ENCODE measurements at places on chromosomes 12 and 14. TPM values are rescaled to one million over a fixed set of nuclear protein-coding genes. Genes with fewer than 3 reads are reported as not detected.
A peak's percentile ranks its signal among the peaks of the same experiment; 100 is the strongest.

The PIWIL1 gene
- total RNA-seq: not detected

The CLEC4D gene
- not detected for total RNA-seq

The PZP gene
- 0.62 TPM for total RNA-seq

The MVK gene
- total RNA-seq: 6.2 TPM

The RITA1 gene
- 12.3 TPM for total RNA-seq

The GZMB gene
- total RNA-seq: 2.0 TPM

The SMCO3 gene
- total RNA-seq: 0.57 TPM

The RNF212B gene
- not detected for total RNA-seq

The NID2 gene
- total RNA-seq: 35.0 TPM

The CD69 gene
- total RNA-seq: 0.47 TPM

The KRT78 gene
- 1.4 TPM for total RNA-seq

The PKP2 gene
- 3.3 TPM for total RNA-seq

The WSB2 gene
- total RNA-seq: 85.4 TPM

The FIGNL2 gene
- 0.35 TPM for total RNA-seq

The TMEM229B gene
- 1.5 TPM for total RNA-seq

GRCh38 chr14:52663850-52664249, 31.5 kb downstream of the ERO1A start:
- ATAC-seq: no peak

GRCh38 chr12:83896416-83896815, 1016.2 kb downstream of the SLC6A15 start:
- no peak for ATAC-seq

DNA sequence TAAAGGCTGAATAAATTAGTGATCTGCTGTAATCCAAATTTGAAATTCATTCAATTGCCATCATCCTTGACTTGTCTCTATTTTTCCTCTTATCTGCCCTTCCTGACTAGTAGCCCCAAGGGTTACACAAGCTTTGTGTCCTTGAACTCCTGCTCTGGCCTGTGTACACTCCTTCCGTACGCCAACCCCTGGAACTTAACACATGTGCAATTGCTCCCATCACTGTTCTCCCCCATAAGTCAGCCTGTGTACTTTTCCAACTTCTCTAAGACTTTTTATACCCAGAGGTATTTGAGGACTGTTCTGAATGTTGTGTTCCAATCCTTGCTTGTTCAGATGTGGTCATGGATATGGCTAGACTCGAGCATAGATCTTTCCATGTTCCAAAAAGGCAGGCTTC, 171.1 kb upstream of the G2E3 start:
- no peak for ATAC-seq

- ATAC-seq: no peak
Measured at GRCh38 chr12:14619741-14620501, 52.2 kb upstream of the PLBD1 start.

DNA sequence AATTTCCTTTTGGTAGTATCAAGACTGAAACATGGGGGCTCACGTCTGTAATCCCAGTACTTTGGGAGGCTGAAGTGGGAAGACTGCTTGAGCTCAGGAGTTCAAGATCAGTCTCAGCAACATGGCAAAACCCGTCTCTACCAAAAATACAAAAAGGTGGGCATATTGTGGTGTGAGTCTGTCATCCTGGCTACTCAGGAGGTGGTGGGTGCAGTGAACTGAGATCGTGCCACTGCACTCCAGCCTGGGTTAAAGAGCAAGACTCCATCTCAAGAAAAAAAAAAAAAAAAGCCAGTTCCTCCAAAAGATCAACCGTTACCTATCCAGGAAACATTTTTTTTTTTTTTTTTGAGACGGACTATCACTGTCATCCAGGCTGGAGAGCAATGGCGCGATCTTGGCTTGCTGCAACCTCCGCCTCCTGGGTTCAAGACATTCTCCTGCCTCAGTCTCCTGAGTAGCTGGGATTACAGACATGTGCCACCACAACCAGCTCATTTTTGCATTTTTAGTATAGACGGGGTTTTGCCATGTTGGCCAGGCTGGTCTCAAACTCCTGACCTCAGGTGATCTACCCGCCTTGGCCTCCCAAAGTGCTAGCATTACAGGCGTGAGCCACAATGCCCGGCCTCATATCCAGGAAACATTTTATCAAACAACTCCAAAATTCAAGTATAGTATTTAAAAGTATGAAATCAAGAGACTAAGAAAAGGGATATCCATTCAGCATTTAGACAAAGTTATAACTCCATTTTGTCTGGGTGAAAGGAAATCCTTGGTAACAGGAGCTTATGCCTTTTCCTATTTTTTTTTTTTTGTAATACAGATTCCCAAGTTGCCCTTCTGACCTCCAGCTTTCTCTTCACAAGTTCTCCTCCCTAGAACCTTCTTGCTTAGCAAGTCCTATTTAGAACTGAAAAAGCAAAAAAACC, 3.4 kb downstream of the ACIN1 start:
- no peak for ATAC-seq

- ATAC-seq: no peak
Measured at GRCh38 chr14:96914571-96915128, 117.5 kb downstream of the VRK1 start.

DNA sequence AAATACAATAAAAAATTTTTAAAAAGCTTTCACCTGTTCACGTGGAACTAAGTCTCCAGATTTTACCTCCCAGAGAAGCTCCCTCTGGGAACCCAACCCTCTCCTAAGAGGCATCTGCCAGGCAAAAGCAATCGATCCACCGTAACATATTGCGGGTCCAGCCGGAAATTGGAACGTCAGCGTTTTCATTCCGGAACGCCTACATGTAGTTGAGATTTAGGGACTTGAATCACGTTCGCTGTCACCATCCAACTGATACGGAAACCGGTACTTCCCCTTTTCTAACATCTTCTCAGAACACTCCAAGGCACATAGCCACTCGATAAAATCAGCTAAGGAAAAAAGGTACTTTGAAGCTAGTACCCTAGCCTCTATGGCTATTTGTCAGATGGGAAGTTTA, 70.3 kb downstream of the COX16 start:
- ATAC-seq: no peak

GRCh38 chr12:10278104-10278503, 29.6 kb upstream of the KLRD1 start:
- no peak for ATAC-seq

DNA sequence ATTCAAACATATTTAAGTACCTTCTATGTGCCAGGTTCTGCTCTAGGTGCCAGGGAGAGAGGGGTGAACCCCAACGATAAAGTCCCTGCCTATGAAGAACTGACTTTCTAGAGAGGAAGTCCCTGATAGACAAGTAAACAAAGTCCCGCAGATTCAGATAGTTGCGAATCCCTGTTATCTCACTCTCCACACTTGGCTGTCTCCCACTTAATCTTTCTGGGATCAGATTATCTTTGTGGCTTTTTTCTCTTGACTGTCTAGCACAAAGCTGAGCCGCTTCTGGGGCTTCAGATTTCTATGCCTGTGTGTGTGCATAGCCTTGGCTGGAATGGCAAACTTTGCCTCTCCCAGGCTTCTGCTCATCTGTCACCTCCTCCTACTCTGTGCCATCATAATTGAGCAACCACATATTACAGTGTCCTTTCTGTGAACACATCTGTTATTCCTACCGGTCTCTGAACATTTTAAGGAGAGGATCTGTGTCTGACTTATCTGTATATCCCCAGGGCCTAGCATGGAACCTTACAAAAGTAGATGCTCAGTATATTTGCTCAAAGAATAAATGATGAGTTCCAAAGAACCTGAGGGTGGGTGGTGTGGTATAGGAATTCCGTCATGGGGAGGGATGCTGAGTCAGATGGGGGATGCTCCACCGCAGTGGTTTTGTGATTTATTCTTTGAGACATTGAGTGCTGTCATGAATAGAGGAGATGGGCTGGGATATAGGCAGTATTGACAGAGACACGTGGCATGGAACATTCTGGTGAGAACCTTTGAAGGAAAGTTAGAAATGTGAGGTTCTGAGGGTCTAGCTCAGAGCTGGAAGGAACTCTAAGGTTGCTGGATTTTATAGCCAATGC, 28.5 kb downstream of the RGS6 start:
- ATAC-seq: no peak

- no peak for ATAC-seq
Measured at GRCh38 chr14:24233538-24233866, 773 bp downstream of the GMPR2 start.

DNA sequence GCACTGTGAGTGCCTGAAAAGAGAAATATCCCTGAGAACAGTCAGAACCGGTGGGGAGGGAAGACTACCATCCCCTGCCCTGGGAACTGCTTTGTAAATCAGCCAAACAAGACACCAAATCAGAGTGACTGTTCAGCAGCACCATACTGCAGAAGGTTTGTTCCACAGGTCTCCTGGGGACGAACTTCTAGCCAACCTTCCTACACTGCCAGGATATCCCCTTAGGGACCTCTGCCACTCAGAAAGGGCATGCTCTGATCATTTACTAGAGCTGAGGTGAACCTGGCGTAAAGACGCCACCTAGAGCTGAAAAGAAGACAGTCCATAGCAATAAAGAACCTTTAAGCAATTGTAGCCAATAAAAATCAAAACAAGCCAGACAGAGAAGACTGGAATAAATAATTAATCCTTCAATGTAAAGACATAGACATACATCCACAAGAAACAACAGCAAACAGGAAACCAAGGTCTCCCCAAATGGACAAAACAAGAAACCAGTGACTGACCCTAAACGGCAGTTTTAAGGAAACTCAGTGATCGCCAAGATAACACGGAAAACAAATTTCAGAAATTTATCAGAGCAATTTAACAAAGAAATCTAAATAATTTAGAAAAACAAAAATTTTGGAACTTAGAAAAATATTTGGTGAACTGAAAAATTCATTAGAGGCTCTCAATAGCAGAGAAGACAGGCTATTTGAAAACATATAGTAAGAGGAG, 228.1 kb upstream of the AMIGO2 start:
- no peak for ATAC-seq

GRCh38 chr14:99727096-99727870, 43.2 kb downstream of the CYP46A1 start:
- no peak for ATAC-seq

DNA sequence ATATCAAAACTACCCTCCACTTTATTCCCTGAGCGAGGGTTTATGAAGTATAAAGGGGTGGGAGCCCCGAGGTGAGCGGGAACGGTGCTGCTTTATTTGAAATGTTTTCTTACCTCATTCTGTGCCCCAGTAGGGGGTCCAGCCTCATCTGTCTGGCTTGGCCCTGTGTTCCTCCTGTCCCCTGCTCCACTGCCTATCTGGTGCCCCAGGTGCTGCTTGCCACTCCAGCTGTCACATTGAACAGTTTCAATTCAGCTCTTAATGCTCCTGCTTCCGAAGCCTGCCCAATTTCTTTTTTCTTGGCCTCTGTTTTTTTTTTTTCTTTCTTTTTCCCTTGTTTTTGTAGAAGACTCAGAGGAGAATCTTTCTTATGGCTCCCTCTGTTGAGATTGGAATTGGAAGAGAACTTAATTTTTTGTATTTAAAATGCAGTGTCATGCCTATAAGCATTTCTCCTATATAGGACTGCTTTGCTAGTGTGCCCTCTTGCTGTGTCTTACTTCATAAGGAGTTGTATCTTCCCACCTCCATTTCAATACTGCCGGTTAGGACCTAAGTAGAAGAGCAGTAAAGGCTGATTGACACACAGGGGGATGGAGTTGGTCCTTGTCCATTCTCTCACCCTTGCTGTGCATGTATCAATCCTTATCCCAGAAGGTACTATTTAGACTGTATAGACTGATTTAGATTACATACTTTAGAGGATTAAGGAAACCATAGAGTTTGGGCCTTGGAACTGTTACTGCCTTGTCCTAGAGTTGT, 2.3 kb downstream of the ATXN7L3B start:
- no peak for ATAC-seq

- ATAC-seq: no peak
Measured at GRCh38 chr12:102876883-102877282, 40.2 kb downstream of the PAH start.

DNA sequence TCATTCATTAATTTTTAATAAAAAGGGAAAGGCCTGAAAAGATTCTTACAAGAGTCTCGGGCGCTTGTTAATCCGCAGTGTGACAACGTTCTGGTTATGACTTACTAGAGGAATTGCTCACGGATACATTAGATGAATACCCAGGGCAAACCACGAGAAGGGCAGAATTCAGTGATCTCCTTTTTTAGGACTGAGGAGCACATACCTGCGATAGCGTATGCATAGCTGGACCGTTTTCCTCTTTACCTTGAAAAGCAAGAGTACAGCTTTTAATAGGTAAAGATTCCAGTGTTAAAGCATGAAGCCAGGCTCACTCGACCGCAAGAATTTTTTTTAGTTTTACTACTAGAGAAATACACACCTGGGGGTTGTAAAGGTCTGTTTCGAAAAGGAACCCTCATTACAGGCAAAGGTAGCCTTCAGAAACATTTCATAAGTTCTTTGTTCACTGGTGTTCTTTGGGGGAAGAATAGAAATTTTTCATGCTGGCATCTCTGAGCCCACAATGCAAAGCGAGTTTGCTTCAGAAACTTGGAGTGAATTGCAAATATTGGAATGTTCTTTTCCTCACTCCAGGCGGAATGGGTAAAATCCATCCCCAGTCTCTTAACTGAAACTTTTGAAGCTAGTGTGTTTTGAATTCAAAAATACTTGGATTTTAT, 953 bp downstream of the MAPK1IP1L start:
- no peak for ATAC-seq

DNA sequence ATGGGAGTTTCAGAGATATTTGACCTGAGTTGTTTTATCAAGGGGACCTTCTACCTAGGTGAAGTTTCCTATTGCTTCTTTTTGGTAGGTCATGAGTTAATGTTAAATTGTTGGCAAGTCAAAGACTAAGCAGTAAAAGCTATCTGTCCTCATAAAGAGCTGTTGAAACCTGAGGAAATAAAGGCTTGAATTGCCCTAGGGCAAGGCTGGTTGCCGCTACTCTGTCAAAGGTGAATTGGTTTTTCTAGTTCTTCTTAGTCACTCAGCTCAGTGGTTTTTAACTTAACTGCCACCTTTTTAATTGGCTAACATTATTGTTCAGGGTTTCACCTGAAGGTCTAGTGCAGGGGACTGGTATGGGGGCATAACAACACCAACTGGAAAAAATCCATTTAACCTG, 441.6 kb upstream of the FBXO33 start:
- no peak for ATAC-seq

DNA sequence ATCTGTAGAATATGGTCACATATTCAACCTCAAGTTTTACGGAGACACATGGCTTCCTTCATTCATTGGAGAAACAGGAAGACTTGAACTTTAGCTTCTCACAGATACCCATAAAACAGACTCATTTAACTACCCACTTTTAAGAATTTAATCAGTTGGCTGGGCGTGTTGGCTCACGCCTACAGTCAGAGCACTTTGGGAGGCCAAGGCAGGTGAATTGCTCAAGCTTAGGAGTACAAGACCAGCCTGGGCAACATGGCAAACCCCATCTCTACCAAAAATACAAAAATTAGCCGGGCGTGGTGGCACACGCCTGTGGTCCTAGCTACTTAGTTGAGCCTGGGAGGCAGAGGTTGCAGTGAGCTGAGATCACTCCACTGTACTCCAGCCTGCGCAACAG, 64.7 kb upstream of the STAC3 start:
- ATAC-seq: no peak

GRCh38 chr12:4584281-4584680, 22.3 kb downstream of the DYRK4 start:
- ATAC-seq: no peak

GRCh38 chr12:116707751-116708150, 30.1 kb downstream of the SPRING1 start:
- no peak for ATAC-seq

GRCh38 chr14:102554821-102555819, 37.3 kb upstream of the RCOR1 start:
- peak; percentile 80 for ATAC-seq
